HuH-7 (cell line): ENCODE measurements at places on chromosomes 11 and 22.
A peak's percentile ranks its signal among the peaks of the same experiment; 100 is the strongest.

- DNase-seq: no peak
Observed at GRCh38 chr11:78714539-78714938, 139.9 kb upstream of the NARS2 start.

GRCh38 chr11:71946144-71946571, 17.3 kb downstream of the RNF121 start:
- no peak for DNase-seq

- no peak for DNase-seq
Observed at GRCh38 chr11:38818720-38819119, 2220.7 kb upstream of the RAG2 start.

GRCh38 chr22:27804470-27805297, 3.1 kb upstream of the MN1 start:
- DNase-seq: peak; percentile 91

GRCh38 chr22:23504516-23504915, 75.6 kb downstream of the IGLL1 start:
- DNase-seq: no peak

DNA sequence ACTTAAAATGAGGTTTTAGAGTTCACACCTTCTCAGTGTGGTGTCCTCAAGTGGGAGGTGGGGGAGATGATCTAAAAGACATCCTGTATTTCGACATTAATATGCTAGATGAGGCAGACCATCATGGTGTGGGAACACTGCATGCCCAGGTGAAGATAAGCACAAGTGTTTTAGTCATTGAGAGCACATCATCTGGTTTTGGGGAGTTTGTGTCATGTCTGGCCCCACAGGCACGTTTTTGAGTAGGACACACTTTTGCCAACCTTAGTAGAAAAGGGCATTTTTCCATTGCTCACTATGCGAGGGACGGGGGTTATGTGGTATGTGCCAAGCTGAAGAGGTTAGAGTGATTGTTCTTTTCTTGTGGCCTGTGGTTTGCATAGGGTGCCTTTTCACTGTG, 189.3 kb downstream of the DBX1 start:
- no peak for DNase-seq

DNA sequence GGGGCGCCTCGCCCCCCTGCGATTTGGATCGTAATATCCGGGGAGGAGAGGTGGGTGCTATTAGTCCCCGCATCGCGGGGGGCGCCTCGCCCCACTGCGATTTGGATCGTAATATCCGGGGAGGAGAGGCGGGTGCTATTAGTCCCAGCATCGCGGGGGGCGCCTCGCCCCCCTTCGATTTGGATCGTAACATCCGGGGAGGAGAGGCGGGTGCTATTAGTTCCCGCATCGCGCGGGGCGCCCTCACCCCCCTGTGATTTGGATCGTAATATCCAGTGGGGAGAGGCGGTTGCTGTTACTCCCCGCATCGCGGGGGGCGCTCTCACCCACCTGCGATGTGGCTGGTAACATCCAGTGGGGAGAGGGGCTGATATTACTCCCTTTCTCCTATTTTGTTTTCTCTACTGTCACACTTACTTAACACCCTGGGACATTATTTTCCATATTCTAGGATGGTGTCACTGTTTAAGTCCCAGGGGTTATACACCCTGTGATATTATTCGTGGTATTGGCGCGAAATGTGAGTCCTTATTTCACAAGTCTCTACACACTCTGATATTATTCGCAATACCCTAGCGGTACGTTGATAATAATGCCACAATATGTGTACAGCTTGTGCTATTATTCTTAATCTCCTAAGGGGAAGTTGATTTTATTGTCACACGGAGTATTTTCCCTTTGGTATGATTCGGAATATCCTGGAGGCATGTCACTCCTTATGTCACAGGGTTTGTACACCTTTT, 57.8 kb upstream of the ALDH3B2 start:
- no peak for DNase-seq

DNA sequence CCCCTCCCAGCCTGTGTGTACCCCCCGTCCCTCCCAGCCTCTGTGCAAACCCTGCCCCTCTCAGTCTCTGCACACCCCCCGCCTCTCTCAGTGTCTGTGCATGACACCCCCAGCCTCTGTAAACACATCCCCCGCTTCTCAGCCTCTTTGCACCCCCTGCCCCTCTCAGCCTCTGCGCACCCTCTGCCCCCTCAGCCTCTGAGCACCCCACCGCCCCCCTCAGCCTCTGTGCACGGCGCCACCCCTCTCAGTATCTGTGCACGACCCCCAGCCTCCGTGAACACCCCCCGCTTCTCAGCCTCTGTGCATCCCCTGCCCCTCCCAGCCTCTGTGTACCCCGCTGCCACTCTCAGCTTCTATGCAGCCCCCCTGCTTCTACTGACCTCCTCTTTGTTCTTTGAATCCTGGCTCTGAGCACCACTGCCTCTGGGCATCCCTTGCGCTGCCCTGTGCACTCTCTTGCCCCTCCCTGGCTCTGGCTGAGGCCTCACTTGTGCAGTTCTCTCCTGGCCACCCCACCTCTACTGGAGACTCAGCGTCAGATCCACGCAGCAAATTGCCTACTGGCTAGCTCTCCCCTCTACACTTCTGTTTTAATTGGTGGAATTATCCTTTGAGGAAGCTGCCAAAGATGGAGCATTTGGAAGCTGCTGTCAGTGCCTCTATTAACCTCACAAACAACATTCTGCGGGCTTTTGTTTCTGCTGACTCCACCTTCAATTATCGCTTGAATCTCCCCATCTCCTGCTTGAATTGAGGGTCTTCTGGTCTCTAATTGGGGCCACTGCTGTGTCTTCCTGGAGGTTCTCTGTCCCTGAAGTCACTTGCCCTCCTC, 838.6 kb downstream of the TBC1D22A start:
- DNase-seq: no peak

GRCh38 chr11:133337951-133338418, 194.3 kb downstream of the OPCML start:
- DNase-seq: no peak

- DNase-seq: no peak
Observed at GRCh38 chr11:5283086-5283485, 13.3 kb upstream of the HBE1 start.

DNA sequence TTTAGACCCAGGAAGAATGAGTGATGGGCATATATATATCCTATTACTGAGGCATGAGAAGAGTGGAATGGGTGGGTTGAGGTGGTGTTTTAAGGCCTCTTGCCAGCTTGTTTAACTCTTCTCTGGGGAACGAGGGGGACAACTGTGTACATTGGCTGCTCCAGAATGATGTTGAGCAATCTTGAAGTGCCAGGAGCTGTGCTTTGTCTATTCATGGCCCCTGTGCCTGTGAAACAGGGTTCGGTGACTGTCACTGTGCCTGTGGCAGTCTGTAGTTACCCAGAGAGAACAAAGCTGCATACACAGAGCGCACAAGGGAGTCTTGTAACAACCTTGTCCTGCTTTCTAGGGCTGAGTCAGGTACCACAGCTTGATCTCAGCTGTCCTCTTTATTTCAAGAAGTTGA, 11.7 kb downstream of the LIMK2 start:
- DNase-seq: no peak

DNA sequence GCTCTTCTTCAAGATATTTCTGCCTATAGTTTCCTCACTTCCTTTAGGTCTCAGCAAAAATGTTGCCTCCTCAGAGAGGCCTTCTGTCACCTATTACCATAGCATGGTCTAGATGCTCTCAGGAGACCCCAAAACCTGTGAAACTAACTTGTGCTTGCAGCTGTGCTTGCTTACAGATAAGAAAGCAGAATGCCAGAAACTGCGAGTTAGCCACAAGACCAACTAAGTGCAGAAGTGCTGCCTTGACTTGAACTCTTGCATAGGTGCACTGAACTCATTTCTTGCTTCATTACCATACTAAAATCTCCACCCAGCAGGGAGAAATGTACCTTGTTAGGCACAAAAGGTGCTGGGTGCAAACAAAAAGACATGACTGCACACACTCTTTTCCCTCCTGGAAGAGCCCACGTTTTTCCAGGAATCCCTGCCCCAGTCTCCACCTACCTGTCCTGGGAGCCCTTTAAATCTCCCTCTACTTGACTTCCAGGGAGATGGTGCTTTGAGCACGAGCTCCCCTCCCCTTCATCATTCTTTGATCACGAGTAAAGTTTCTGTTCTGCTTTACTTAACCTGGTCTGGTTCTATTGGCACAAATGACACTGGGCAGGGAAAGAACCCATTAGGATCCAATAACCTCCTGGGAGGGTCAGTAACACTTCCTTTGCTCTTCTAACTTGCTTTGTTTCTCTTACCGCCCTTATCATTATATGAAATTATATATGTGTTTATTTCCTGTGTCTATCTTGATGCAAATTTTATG, 137.7 kb upstream of the DDI1 start:
- no peak for DNase-seq

- DNase-seq: no peak
Observed at GRCh38 chr22:30513462-30513861, 8.0 kb upstream of the SEC14L4 start.

DNA sequence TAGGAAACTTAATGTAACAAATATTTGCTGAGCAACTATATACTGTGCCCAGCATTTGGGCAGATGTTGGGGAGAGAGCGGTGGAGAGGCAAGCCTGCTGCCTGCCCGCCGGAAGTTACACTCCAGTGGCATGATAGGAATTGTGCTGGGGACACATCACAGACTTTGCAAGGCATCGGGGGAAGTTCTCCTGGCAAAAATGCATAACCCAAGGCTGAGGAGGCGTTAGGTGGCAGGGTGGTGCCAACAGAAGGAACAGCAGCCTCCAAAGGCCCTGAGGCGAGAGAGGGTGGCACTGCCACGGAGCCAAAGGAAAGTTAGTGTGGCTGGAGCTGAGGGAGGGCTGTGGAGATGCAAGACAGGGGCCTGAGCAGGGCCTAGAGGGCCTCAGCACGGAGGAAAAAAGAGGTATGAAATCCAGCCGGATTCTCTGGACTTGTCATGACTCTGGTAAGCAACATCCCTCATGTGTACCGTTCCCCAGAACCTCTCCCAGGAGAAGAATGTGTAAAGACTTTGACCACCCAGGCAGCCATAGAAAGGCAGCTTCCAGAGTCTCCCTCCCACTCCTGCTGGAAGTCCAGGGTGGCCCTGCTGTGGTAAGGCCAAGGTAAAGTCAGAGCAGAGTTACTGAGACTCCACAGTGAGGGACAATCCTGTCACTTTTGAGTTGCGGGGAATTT, 76.1 kb upstream of the RAB1B start:
- DNase-seq: no peak

GRCh38 chr11:111759376-111759775, 6.8 kb downstream of the PPP2R1B start:
- no peak for DNase-seq

GRCh38 chr11:34667810-34668582, 47.1 kb downstream of the EHF start:
- peak; percentile 9 for DNase-seq

- peak; percentile 79 for DNase-seq
Observed at GRCh38 chr11:11265994-11266606, 87.0 kb downstream of the CSNK2A3 start.

- no peak for DNase-seq
Observed at GRCh38 chr11:26028393-26028911, 303.5 kb upstream of the ANO3 start.

DNA sequence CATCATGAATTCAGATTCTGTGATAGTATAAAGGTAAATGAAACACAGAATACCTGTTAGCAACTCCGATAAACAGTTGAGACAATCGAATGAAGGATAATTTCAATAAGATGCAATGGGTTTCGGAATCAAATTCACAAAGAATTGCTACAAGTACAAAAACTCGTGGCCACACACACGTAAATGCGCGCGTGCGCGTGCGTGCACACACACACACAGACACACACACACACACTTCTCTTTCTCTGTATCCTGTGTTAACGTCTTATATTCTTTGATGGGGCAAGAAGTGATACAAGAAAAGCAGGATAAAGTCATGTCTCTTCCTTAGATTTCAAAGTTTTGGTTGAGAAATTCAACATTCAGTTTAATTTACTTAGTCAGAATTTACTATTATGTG, 57.2 kb downstream of the FOLH1 start:
- DNase-seq: no peak

DNA sequence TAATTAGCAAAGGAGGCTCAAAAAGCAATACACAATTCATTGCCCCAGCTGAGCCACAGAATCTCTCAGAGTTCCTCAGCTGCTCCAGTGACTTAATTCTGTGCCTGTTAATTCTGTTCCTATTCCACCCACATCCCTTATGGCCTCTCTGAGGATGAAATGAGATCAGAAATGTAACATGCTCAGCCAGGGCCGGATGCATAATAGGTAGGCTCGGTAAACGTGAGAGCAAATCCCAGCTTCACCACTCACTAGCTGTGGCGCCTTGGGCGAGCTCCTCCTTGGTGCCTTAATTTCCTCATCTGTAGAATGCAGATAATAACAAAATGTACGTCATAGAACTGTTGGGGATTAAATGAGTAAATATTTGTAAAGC, 42.8 kb upstream of the DKK3 start:
- no peak for DNase-seq

DNA sequence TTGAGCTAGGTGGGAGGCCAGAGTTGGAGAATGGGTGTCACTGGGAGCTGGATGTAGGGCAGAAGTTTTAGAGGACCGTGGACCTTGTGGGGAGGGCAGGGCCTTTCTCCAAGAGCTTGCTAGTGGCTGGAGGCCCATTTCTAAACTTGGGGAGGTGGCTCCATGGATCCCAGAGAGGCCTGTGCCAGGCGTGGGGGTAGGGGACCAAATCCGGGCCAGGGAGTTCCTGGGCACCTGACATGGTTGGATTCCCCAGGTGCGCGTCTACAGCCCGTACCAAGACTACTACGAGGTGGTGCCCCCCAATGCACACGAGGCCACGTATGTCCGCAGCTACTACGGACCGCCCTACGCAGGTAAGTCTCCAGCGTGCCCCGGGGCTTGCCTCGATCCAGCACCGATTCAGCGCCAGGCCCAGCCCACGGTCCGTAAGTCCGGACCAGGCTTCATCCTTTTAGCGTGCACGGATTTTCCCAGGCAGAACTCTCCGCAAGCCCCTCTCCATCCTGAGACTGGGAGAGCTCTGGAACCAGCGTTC, 14.2 kb downstream of the PLEKHB1 start:
- DNase-seq: no peak

- no peak for DNase-seq
Observed at GRCh38 chr22:38865201-38866023, 6.6 kb downstream of the CBX6 start.

DNA sequence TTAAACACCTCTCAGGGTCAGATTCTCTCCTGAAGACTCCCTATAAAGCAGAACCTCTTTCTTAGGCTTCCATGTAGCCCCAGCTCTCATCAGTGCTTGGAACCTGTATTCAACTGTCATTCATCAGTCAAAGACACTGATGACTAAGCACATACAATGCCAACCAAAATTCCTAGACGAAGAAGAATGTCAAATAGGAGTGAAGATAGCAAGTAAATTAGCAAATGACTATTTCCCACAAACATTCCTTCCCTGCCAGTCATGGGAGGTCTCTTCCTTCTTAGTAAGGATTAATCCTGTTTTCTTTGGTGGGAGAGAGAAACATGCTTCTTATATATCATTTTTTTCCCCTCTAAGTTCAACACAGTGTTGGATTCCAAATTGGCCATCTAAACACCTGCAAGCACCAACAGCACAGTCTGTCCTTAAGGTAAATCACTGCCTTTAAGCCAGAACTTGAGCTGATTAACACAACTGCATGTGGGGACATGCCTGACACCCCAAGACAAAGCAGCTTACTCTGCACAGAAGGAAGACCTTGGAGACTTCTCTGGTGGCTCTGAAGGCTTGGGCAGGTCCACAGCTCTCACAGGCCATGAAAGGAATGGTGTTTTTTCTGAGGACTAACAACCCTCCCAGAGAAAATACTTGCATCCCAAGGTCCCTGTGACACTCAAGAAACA, 47.5 kb upstream of the ME3 start:
- no peak for DNase-seq
